Activated CD4-positive, alpha-beta T cell treated with anti-CD3 and anti-CD28 coated beads for 24 hours (primary cell): ENCODE measurements at places on chromosomes 12 and 14.
A peak's percentile ranks its signal among the peaks of the same experiment; 100 is the strongest.

- DNase-seq, result no peak
Measured at GRCh38 chr12:104844123-104844522, 114.0 kb downstream of the SLC41A2 start.

- no peak for DNase-seq
Measured at GRCh38 chr14:74064883-74065282, 19.4 kb downstream of the ALDH6A1 start.

DNA sequence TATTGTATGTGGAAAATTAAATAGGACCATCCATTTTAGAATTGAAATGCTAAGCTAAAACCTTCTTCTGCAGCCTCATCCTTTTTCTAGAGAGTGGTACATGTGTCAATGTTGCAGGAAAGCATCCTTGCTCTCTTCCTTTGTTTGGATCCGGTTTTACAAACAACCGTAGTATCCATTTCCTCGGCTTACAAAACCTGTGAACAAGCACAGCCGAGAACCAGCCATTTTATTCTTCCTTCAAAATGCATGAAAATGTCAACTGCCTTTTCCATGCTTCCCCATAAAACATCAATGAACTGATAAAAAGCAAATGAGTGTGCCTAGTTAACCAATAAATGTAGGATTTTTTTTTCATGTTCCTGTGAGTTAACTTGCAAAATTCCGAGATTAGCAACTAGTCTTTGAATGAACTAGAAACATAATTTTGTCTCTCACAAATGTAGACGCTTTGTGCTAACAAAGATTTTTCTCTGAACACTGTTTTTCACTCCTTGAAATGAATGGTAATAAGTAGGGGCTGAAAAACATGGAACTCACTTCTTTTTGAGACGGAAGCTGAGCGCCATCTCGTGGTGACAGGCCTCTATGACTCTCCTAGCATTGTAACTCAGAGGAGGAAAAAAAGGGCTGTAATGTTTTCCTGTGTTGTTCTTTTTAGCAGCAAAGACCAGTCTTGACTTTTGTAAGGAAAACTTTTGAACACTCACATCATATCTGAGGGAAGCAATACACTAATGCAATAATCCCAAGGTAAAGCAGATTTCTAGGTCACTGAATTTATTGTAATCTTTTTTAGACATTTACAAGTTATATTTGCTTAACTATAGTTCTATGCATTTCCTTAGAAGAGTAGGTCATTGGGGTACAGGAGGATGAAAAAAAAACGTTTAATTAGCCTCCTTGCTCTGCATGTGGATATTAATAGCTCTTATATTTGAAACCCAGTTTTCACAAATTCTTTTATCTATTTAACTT is 157.4 kb upstream of the FOXG1 start:
- no peak for DNase-seq

- no peak for DNase-seq
Measured at GRCh38 chr14:59038746-59039145, 149.7 kb upstream of the DAAM1 start.

GRCh38 chr14:55127460-55127951 is 1.5 kb upstream of the LGALS3 start:
- no peak for DNase-seq

GRCh38 chr12:103503546-103504480 is 8.0 kb upstream of the C12orf42 start:
- DNase-seq, result peak; percentile 18

- DNase-seq, result no peak
Measured at GRCh38 chr14:91910196-91910595, 37.3 kb downstream of the FBLN5 start.

GRCh38 chr12:78002878-78003277 is 172.2 kb downstream of the NAV3 start:
- DNase-seq, result no peak

- no peak for DNase-seq
Measured at GRCh38 chr14:92964124-92965109, 41.5 kb downstream of the CHGA start.
